Suprapubic skin (tissue), 4 donors: ENCODE measurements at places on chromosomes 12 and 14. TPM values are rescaled to one million over a fixed set of nuclear protein-coding genes. Genes with fewer than 3 reads are reported as not detected.

The TAS2R42 gene
- total RNA-seq, result not detected

The STAC3 gene
- total RNA-seq, result 3.0 TPM

The CLEC1A gene
- total RNA-seq, result 2.1 TPM

GRCh38 chr12:64621257-64621942, 11.1 kb downstream of the RASSF3 start:
- DNase-seq, result no peak

GRCh38 chr12:116818341-116818856, 62.8 kb downstream of the HRK start:
- no peak for DNase-seq

The KCNJ8 gene
- 7.8 TPM for total RNA-seq

- peak; percentile 88 for DNase-seq
Measured at GRCh38 chr12:56565510-56566101, 44.0 kb downstream of the RBMS2 start.

The ABCB9 gene
- 6.0 TPM for total RNA-seq

The RHEBL1 gene
- 1.1 TPM for total RNA-seq

- no peak for DNase-seq
Measured at GRCh38 chr12:57700317-57700716, 6.4 kb downstream of the OS9 start.

The MMP17 gene
- 6.5 TPM for total RNA-seq

The SETD1B gene
- 22.4 TPM for total RNA-seq

The OR4E2 gene
- total RNA-seq, result not detected

GRCh38 chr14:27528328-27528727, 930.5 kb upstream of the NOVA1 start:
- DNase-seq, result no peak

The NYNRIN gene
- 25.3 TPM for total RNA-seq

The CISTR gene
- not detected for total RNA-seq

DNA sequence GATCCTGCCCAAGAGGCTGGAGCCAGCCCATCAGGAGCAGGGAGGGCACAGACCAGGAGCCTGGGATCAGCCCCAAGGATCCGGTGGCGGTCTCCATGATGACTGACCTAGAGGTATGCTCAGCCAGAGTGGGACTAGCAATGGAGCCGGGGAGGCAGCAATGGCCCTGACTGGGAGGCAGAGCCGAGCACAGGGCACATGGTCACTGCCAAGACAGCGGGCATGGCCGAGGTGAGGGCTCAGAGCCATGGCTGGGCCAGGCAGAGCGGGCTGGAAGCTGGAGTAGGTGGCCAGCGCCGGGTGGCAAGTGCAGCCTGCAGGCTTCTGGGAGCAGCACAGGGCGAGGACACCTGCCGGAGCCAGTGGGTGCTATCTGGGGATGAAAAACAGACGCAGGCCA, 259.3 kb downstream of the BCL11B start:
- DNase-seq, result no peak

GRCh38 chr12:6146951-6147350, 22.5 kb upstream of the VWF start:
- no peak for DNase-seq

The ZDHHC22 gene
- not detected for total RNA-seq

- DNase-seq, result peak; percentile 49
Measured at GRCh38 chr14:69313176-69313575, 53.2 kb downstream of the GALNT16 start.

DNA sequence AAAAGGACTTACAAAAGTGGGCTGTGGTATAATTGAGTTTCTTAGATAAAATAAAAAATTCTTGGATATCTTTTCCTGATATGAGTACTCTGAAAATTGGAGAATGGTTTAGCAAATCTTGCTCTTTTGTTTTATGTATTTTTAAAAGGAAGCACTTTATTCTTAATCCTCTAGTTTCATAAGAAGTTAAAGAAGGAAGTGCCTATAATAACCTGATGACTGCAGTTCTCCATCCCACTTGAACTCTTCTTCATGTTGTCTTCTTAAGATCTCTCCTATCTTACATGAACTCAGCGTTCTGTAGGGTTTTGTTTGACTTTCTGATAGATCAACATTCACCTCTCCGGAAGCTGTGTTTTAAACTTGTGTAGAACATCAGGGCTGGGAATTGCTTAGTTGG, 271.0 kb downstream of the ERC1 start:
- no peak for DNase-seq

- DNase-seq, result no peak
Measured at GRCh38 chr14:103112400-103113243, 10.6 kb upstream of the TNFAIP2 start.

The KLRC2 gene
- total RNA-seq, result not detected

The TGM1 gene
- 128 TPM for total RNA-seq

- no peak for DNase-seq
Measured at GRCh38 chr14:105530285-105531087, 4.1 kb downstream of the TMEM121 start.
